ENCODE measurements at places on chromosomes 6 and 20. TPM values are rescaled to one million over a fixed set of nuclear protein-coding genes. Genes with fewer than 3 reads are reported as not detected.

DNA sequence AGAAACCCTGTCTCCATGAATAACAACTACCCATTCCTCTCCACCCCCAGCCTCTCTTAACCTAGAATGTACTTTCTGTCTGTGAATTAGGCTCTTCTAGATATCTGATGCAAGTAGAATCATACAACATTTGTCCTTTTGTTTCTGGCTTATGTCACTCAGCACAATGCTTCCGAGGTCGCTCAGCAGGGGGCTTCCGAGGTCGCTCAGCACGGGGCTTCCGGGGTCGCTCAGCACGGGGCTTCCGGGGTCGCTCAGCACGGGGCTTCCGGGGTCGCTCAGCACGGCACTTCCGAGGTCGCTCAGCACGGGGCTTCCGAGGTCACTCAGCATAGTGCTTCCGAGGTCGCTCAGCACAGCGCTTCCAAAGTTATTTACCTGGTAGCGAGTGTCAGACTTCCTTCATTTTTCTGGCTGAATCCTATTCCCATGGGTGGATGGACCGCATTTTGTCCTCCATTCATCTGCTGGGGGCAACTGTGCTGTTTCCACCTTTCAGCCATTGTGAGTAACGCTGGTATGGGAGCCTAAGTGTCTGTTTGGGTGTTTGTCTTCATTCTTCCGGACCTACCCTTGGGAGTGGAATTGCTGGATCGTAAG lies 31.0 kb upstream of the BHLHE23 start:
- H3K36me3 ChIP-seq: no peaks in the 10 kb centered on the region
- no peaks in the 10 kb centered on the region for H3K27me3 ChIP-seq
- no peak overlapping the region for H3K27ac ChIP-seq

- DNase-seq: no peak
- no peak overlapping the region for H3K27ac ChIP-seq
- no peak overlapping the region for H3K4me3 ChIP-seq
- H3K4me1 ChIP-seq: no peaks in the 10 kb centered on the region
These were observed 2.6 kb downstream of the SPACA1 start for GRCh38 chr6:88050140-88050818.

- no peaks in the 10 kb centered on the region for H3K4me1 ChIP-seq
- H3K4me3 ChIP-seq: no peak overlapping the region
- no peaks in the 10 kb centered on the region for H3K27me3 ChIP-seq
- no peak overlapping the region for H3K27ac ChIP-seq
- DNase-seq: no peak
- no peaks in the 10 kb centered on the region for H3K36me3 ChIP-seq
These were observed 1.7 kb upstream of the PLA2G7 start for GRCh38 chr6:46736906-46737305.

GRCh38 chr6:32154514-32155161 lies 697 bp downstream of the PPT2 start:
- DNase-seq: peak; percentile 80
- no peaks in the 10 kb centered on the region for H3K36me3 ChIP-seq
- peak overlapping the region; percentile 24 for H3K4me3 ChIP-seq
- no peaks in the 10 kb centered on the region for H3K27me3 ChIP-seq
- no peaks in the 10 kb centered on the region for H3K4me1 ChIP-seq

DNA sequence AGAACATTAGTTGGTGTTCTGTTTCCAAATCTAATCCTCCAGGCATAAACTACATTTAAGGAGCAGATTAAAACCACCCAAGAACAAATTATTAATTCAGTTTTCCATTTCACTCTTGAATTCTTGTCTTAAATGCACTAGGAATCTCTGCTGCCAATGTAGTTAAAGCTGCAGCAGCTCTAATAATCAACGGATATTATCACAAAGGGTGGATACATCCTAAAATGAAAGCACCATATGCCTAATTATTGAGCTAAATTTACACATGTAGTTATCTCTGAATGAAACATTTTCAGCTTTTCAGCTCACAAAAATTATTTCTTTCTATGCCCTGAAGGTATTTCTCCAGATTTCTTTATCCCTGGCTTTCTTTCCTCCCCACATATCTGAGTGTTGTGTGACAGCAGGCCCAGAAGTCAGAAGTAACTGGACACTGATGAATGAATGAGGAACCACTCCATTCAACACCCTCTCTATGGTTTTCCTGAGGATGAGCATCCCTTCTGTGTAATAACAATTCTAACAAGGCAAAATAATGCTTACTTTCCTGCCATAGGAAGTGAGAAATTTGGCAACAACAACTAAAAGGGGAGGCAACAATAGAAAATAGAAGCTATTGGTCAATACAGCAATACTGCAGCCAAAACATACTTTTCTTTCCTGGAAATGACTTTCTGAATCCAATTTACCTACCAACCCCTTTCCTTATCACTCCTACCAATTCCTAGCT lies 14.9 kb downstream of the MAN1A1 start:
- H3K4me3 ChIP-seq: no peak overlapping the region
- H3K27ac ChIP-seq: no peak overlapping the region
- no peak for DNase-seq
- H3K36me3 ChIP-seq: no peaks in the 10 kb centered on the region

DNA sequence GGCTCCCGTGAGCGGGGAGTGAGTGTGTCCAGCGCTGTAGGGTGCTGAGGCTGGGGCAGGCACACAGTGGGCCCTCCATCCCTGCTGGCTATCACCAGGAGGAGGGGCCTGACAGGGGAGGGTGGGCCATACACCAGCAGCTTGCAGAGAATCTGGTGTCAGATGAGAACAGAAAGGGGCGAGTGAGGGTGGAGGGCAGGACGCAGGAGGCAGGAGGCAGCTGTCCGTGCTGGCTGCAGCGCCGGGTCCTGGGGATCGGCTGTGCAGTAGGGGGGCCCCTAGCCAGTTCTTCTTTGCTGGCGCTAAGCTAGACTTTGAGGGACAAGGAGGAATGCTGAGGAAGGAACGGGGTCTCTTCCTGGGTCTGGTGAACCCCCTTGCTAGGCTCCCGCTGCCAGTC lies 1.6 kb upstream of the CABLES2 start:
- no peaks in the 10 kb centered on the region for H3K27me3 ChIP-seq
- no peak for DNase-seq
- H3K27ac ChIP-seq: no peak overlapping the region
- no peaks in the 10 kb centered on the region for H3K4me1 ChIP-seq

DNA sequence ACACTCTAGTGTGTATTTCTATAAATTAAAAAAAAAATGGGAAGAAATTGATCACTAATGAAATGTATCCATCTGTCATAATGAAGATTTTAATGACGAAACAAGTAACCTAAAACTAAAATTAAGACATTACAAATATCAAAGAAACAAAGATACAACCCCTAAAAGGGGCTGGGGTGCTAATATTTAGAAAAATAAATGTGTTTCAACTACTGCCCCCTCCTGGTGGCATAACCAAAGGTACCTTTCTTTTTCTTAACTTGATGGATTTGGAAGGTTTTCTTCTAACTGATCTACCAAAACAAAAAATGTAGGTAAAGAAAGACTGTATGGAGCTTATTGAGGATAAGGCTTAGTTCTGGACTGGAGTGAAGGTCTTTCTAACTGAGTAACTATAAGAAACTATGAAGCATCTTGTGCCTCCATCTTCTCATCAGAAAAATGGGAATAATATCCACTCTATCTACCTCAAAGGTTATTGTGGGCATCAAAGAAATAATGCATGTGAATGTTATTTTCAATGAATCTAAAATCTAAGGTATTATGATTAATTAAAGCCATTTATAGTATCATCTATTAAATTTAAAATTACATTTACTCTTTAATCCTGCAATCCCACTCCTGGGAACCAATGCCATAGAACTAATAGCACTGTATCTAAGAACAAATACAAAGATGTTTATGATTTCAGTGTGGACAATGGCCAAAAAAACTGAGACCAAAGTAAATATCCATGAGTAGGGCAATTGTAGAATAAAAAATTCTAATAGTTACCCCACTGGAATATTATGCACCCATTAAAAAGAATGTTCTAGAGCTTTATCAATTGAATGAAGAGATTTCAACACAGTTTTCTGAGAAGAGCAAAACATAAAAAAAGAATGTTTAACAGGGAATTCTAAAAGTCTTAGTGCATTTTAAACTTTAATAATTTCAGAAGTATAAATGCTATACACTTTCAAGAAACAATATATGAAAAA lies 117.2 kb downstream of the BACH2 start:
- no peak overlapping the region for H3K4me3 ChIP-seq
- no peaks in the 10 kb centered on the region for H3K27me3 ChIP-seq
- H3K27ac ChIP-seq: no peak overlapping the region
- H3K36me3 ChIP-seq: no peaks in the 10 kb centered on the region
- no peak for DNase-seq

DNA sequence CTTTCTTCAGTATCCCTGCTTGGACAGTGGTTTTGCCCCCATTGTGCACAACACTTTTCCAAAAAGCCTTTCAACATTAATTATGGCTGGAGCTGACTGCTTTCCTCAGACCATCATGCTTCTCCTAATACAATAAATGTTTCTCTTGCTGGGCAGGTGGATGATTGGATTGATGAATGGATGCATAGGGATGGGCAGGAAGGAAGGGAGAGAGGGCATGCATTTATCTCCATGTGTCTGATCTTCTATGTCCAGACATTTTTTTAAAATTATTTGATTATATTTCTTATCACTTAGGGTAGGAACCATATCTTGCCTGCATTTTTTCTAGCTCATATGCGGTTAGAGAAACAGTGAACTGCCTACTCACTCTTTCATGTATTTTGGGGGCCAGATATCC lies 218.5 kb downstream of the PRL start:
- no peaks in the 10 kb centered on the region for H3K4me1 ChIP-seq
- no peaks in the 10 kb centered on the region for H3K36me3 ChIP-seq
- H3K27ac ChIP-seq: no peak overlapping the region
- no peaks in the 10 kb centered on the region for H3K27me3 ChIP-seq
- no peak overlapping the region for H3K4me3 ChIP-seq

DNA sequence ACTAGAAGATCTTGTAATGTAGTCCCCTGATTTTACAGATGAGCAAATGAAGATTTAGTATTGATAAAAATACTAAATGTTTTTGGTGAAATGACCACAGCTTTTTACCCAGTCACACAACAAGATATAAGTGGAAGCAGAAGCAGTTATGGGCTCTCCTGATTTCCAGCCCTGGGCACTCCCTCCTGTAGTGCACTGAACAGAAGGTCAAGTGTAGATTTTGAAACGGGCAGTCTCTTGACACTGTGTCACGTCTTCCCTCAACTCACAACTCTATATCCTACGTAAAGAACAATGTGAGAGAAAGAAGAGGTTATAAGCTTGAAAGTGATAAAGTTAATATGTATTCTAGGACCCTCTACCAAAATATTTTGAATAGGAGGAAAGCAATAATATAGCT lies 23.3 kb downstream of the TMEM200A start:
- no peak overlapping the region for H3K4me3 ChIP-seq
- no peaks in the 10 kb centered on the region for H3K27me3 ChIP-seq
- H3K4me1 ChIP-seq: no peaks in the 10 kb centered on the region
- DNase-seq: no peak
- no peak overlapping the region for H3K27ac ChIP-seq

DNA sequence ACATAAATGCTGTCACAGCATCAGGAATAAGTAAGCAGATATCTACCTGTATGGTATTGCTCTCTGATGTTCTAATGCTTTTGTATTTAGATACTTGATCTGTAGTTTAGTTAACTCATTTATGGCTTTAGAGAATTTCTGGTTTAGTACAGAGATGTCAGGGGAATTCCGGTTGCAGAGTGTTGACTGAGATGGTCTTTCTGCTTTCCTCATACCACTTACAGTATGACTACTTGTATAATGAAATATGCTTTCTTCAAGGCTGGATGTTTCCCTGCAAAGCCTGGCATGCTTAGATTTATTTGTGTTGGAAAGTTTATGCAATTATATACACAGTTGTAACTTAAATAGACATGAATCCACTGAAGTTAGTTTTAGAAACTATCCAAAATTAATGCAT lies 278.4 kb downstream of the CDH26 start:
- no peaks in the 10 kb centered on the region for H3K36me3 ChIP-seq
- no peak overlapping the region for H3K4me3 ChIP-seq
- H3K4me1 ChIP-seq: no peaks in the 10 kb centered on the region
- no peaks in the 10 kb centered on the region for H3K27me3 ChIP-seq
- DNase-seq: no peak

DNA sequence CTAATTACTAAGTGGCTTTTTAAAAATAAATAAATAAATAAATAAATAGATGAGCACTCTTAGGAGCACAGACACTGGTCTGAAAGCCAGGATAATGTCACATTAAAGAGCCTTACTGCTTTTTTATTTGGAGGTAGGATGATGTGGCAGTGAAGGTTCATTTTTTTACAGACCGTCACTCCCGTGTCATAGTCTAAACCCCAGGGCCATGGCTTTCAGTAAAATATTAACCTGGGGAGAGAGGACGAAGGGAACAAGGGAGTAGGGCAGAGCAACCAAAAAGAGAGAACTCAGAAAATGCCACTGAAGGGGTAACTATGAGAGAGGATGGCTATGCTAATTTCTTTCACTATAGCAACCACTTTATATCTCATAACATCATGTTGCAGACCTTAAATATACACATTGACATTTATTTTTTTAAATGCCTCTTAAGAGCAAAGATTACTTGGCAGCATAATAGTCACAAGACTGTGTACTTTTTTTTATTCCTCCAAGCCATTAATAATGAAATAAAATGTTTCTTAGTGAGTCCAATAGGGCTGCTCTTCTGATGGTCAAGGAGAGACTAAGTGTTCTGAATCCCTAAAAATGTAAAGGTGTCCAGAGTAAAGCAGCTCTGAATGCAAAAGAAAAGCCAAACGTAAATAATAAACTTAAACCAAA lies 100.9 kb upstream of the SIM1 start:
- no peak for DNase-seq
- H3K27ac ChIP-seq: no peak overlapping the region
- H3K27me3 ChIP-seq: no peaks in the 10 kb centered on the region

LIN28B gene
- not detected for total RNA-seq

APCDD1L gene
- 14.6 TPM for total RNA-seq

SIRPD gene
- total RNA-seq: 0.30 TPM

IRF4 gene
- total RNA-seq: 1.6 TPM

PARD6B gene
- 2.6 TPM for total RNA-seq

FOXA2 gene
- total RNA-seq: not detected

COL21A1 gene
- 39.3 TPM for total RNA-seq

ARMC12 gene
- total RNA-seq: 0.52 TPM

MTHFD1L gene
- total RNA-seq: 65.3 TPM

All from aorta (tissue), 5 donors.